Activated CD8-positive, alpha-beta memory T cell treated with anti-CD3 and anti-CD28 coated beads for 24 hours (primary cell): ENCODE measurements at places on chromosomes 13 and 19.

DNA sequence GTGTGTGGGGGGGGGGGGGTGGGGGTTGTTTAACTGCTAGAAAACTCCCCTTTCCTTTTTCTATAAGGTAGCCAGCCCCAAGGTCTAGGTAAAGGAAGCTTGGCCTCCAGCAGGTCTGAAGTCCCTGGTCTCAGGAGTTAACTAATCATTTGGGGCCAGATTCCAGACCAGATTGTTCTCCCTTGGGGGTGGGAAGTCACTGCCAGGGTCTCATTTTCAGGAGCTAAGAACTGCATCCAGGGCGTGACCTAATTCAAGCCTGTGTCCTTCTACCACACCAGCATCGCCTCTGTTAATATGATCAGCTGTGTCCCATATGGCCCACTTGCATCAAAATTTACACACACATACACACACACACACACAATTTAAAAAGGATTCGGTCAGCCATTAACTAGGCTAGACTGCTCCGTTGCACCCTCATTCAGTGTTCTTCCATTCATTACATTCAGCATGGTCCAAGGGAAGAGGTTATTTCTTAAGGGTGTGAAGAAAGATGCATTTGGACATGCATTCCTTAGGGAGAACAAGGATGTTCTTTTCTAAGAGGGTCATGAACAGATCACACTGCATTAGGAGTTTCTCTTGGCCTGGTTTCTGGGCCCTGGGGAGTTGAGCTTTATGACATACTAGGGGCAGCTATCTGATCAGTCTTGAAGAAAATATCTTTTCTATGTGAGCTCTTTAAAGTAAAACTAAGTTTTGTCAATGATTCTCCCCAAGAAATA lies 91.0 kb downstream of the FGF14 start:
- DNase-seq, result no peak

DNA sequence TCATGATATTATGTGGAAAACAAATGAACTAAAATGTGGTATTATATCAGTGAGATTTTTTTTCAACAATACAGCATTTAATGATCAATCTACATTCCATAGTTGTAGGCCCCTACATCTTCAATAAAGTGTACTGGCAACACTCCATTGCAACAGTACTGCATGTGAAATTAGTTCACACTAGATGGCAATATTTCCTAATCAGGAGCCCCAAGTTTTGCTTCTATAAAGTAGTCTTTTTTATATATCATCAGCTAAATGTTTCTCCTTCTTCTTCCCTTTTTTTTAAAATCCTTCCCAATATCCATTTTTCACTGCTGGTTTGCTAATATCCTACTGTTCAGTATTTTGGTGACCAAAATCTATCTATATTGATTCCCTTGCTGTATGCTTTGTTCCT lies 528.3 kb upstream of the ATXN8OS start:
- no peak for DNase-seq

GRCh38 chr13:106220211-106220610 lies 315.3 kb downstream of the EFNB2 start:
- DNase-seq, result no peak

- no peak for DNase-seq
These were observed 7.6 kb downstream of the DNAJB1 start for GRCh38 chr19:14510311-14511228.

- no peak for DNase-seq
These were observed 348.3 kb downstream of the LIG4 start for GRCh38 chr13:107866941-107867623.

DNA sequence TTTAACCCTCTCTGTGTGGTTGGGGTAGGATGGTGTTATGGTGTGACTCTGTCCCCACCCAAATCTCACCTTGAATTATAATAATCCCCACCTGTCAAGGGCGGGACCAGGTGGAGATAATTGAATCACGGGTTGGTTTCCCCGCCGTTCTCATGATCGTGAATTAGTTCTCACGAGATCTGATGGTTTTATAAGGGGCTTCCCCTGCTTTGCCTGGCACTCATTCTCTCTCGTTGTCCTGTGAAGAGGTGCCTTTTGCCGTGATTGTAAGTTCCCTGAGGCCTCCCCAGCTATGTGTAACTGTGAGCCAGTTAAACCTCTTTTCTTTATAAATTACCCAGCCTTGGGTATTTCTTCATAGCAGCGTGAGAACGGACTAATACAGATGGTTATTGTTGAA lies 68.8 kb downstream of the ARHGEF7 start:
- DNase-seq, result no peak

DNA sequence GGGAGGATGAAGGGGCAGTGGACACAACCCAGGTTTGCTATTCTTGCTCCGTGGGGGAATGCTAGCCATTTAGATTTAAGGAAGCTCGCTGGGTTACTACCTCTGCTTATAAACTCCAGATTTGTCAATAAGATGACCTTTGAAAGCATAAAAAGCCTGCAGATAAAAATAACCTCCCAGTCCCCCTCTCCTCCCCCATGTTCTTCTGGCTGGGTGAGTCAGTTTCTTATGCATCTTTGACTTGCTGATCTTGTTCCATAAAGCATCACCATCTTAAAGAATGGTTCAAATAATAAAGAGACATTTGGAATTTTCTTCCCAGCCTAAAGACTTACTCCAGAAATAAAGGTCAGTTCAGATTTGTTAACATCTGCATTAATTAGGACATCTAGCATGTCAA lies 118.3 kb upstream of the RNF113B start:
- DNase-seq, result no peak

GRCh38 chr13:32150794-32151193 lies 119.2 kb downstream of the FRY start:
- DNase-seq, result no peak

- peak; percentile 40 for DNase-seq
These were observed 160.3 kb downstream of the KCTD15 start for GRCh38 chr19:33956941-33957340.

GRCh38 chr19:48822514-48822913 lies 11.7 kb upstream of the BCAT2 start:
- no peak for DNase-seq

DNA sequence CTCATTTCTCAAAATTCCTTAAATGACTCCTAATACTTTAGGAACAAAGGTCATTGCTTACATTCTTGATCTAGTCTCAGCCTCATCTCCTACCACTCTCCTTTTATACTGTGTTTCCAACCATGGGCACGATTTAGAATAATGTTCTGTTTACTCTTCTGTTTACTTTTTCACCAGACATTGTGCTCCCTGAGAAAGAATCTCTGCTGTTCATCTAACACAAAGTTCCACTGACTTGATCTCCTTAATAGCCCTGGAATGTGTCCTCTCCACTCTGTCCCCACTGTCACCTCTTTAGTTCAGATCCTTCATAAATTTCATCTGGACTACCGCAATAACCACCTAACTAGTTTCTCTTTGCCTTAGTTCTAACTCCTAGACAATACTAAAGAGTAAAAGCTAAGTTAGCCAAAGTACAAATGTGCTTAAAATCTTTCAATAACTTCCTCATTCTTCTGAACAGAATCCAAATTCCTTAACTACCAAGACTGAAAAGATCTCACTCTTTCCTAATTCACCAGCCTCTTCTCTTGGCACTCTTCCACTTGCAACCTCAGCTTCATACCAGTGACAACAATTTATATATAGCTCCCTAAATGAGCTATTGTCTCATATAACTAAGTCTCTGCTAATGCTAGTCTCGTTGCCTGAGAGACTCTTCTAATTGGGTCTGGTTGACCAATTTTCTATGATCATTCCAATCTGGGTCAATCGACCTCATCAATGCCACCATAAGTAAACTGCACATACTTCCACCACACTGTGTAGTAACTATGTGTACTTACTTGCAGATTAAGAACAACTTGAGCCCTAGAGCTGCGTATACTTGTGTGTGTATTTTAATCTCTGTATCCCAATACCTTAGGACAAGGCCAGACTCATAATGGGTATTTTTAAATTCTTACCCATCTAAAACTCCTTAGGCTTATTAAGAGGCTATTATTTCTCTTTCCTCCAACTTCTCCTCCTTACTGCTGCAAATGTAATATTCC lies 179.9 kb downstream of the VWA8 start:
- no peak for DNase-seq

- no peak for DNase-seq
These were observed 188.3 kb downstream of the POSTN start for GRCh38 chr13:37410316-37410715.

DNA sequence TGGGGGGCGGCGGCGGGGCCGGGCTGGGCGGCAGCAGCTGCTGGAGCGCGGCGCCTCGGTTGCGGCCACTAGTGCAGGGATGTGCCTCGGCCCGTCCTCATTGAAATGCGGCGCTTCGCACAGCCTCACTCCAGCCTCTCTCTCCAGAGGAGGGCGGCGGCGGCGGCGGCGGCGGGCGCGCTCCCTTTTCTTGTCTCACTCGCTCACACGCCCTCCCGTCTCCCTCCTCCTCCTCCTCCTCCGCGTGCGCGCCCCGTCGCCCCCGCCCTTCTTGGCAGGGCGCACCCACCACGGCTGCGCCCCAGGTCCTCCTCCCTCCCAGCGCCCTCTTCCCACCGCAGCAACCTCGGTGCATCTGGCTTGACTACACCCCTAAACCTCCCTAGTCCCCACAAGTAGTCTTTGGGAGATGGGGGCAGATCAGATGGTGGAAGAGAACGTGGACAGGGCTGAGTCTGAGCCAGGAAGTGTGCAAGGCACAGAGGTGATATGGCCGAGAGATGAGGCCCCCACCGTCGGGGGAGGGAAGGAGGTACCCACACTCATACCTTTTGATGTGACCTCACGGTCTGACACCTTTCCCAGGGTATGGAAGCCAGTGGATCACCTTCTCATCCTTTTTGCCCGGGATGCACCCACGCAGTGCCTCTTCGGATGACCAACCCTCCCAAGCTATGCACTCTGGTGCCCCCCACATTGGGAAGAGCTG lies at the start of gene DCLK1:
DCLK1 (minus strand) TSS at position 161 of the 709 bp plus-strand sequence.
- DNase-seq, result no peak

DNA sequence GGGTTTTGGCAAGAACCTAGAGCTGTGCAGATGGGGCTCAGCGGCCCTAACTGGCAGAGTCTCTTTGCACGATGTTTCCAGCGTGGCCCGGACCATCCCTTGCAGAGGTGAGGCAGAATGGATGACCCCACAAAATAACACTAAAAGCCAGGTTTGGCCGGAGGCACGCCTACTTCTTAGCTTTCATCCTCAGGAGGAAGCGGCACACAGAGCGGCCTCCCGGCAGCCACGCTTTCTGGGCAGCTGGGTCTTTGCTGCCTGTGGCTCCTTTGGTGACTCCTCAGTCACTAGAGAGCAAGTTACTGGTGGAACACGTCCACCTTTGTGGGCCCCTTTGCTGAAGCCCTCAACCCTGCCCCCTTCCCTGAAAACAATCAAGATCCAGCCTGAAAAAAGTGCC lies 25.2 kb downstream of the TEX29 start:
- no peak for DNase-seq

- DNase-seq, result peak; percentile 72
These were observed 3.8 kb upstream of the UQCR11 start for GRCh38 chr19:1609103-1609396.

DNA sequence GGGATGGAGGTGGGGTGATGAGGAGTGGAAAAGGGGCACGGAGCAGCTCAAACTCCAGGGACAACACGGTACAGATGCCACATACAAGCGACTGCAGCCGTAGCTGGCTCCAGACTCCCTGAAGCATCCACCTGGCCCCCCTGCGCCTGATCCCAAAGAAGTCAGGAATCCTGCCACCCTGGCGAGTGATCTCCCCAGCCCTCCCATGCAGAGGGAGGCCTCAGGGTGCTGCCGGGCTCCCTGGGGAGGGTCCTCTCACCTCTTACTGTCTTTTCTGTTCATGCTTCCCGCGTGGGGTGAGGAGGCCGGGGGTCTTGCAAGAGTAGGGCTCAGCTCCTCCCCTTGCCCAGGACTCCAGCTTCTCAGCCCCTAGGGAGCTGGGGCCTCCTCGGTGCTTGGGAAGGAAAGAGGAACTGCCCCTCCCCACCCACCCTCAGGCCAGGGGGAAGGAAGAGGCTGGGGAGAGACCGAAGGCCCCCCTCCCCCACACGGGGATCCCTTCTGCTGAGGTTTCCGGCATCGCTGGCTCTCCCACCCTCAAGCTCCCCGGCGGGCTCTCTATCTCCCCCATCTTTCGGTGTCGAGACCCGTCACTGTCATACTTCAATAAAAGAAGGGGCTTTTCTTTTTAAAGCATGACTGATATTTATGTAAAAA lies at the start of gene RASGRP4:
RASGRP4 (minus strand) TSS at position 410 of the 657 bp plus-strand sequence; CDS start at position 282, 128 bp downstream.
- DNase-seq, result no peak

GRCh38 chr13:28316836-28317235 lies 178.1 kb downstream of the FLT1 start:
- no peak for DNase-seq

GRCh38 chr13:87925006-87925405 lies 253.8 kb downstream of the SLITRK5 start:
- DNase-seq, result no peak

DNA sequence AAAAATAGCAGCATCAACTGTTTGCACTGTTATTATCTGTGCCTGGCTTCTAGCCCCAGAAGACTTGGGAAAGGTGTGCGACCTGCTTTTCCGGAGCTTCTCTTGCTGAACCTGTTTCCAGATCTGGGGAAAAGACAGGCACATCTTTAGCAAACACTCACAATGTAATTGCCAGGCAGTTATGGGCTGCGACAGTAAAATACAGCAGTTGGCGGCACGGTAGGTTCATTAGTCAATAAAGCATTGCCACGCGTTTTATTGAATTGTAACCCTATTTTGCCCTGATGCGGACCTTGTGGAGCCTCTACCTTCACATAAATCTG lies 223.7 kb upstream of the TSHZ3 start:
- DNase-seq, result no peak

- DNase-seq, result no peak
These were observed 571 bp downstream of the ZNF302 start for GRCh38 chr19:34678085-34678412.

DNA sequence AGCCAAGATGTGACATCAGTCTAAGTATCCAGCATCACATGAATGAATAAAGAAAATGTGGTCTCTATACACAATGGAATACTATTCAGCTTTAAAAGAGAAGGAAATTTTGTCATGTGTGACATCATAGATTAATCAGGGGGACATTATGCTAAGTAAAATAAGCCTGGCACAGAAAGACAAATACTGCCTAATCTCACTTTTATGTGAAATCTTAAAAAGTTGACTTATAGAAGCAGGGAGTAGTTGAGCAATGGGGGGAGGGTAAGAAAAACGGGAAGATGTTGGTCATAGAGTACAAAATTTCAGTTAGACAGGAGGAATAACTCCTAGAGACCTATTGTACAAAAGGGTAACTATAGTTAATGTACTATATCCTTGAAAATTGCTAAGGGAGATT lies 10.4 kb upstream of the LCP1 start:
- no peak for DNase-seq

DNA sequence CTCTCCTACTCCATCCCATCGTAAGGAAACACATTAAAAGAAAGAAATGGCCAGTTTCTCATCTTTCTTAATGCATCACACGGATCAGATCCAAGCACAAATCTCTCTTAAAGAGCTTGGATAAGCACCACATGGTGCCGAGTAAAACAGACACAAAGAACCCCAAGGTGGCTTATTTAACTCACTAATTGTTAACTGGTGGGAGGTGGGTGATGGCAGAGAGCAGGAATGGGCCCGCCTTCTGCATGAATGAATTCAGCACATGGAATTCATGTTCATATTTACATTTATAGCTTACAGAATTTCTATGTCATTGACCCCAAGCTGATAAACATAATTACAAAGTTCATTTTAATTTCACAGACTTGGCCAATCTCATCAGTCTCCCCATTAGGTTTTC lies 89.9 kb downstream of the MZT1 start:
- DNase-seq, result no peak

GRCh38 chr13:109654341-109655205 lies 131.8 kb downstream of the IRS2 start:
- DNase-seq, result no peak
